T-helper 1 cell (primary cell): ENCODE measurements at places on chromosomes 16 and 17.
A peak's percentile ranks its signal among the peaks of the same experiment; 100 is the strongest.

DNA sequence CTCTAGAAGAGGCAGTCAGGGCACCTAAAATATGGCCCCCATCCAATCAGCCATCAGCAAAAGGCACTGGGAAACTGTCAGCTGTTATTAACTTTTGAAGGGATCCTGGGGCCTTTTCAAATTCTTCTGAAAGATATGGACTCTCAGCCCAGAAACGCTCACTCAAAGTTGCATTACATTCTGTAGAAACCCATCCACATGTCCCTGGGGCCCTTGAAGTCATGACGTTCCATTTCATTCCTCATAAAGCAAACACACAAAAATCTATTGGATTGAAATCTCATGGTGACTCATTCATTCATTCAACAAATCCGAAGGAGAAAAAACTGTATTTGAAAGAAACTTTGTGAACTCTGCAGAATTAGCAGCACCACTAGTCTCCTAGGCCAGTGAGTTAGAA, 215.3 kb downstream of the C16orf95 start:
- no peak for DNase-seq

- DNase-seq: peak; percentile 44
These were observed 5.9 kb upstream of the XYLT1 start for GRCh38 chr16:17476414-17477259.

DNA sequence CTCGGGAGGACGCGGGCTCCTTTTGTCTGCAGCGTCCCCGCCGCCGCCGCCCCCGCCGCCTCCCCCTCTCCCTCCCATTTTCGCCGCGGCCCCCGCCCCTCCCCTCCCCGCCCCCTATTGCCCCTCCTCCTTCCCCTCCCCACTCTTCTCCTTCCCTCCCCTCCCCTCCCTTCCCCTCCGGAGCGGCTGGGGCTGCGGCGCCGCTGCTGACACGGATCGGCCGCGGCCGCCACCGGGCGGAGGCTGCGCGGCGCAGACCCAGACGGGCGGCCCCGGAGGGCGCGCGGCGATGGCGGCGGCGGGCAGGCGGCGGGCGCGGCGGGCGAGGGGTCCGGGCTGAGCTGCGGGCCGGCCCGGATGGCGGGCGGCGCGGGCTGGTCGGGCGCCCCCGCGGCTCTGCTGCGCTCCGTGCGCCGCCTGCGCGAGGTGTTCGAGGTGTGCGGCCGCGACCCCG, at the start of gene RAB11FIP4:
Gene RAB11FIP4 (plus strand): TSS at position 180 of the 454 bp plus-strand sequence. CDS start 178 bp downstream, at position 358.
- DNase-seq: no peak

- no peak for DNase-seq
These were observed 265.4 kb upstream of the FOXF1 start for GRCh38 chr16:86244936-86245335.

GRCh38 chr16:17817260-17817659, 346.5 kb upstream of the XYLT1 start:
- DNase-seq: no peak

- DNase-seq: no peak
These were observed 23.0 kb downstream of the SPPL2C start for GRCh38 chr17:45867702-45868101.

- DNase-seq: no peak
These were observed 24.7 kb upstream of the PPM1E start for GRCh38 chr17:58730937-58731336.

GRCh38 chr16:60755907-60756306, 1280.3 kb downstream of the CDH8 start:
- no peak for DNase-seq

DNA sequence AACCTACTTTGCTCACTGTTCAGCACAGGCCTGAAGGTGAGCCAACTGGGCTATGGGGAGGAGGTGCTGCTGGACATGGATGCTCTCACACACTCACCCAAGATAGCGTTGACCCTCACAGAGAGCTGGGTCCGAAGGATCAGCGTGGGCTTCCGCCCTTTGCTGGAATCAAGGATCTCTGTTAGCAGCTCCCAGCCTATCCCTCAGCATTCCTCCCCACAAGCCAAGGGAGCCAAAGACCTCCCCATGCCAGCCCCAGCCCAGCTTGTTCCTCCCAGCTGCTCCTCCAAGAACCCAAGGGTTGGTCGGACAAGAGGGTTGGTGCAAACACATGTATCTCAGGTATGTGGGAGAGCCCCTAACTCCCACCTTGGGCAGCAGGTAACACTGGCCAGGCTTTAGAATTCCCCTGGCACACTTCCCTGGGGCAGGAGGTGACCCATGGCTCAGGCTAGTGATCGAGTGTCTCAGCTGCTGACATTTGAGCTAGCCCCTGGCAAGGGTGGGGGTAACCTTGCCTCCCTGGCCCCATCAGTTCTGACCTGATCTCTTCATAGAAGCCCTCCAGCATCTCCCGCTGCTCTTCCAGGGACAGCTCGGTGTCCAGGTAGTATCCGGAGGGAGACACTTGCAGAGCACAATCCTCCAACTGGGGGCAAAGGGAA, 8.3 kb downstream of the FHOD1 start:
- no peak for DNase-seq

GRCh38 chr17:2027528-2028233, 2.3 kb upstream of the DPH1 start:
- no peak for DNase-seq

DNA sequence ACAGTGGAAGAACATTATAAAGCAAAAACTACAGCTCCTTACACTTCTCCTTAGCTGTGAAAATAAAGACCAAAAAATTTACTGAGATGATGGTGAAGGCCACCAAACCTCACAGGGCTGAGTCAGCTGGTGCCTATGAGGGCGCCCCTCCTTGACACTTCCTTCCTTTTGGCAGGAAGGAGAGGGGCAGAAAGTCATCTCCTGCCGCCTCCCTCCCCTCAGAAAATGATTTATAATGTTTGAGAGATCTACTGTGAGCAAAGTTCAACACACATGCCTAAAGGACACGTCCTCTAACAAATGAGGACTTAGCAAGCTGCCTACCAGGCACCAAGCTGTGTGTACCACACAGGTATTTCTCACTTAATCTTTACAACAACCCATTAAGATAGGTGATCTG, 245.7 kb downstream of the PRKCA start:
- peak; percentile 81 for DNase-seq

- DNase-seq: no peak
These were observed 82.1 kb downstream of the BCAS3 start for GRCh38 chr17:60759756-60760155.

- DNase-seq: no peak
These were observed 2.0 kb upstream of the ABR start for GRCh38 chr17:1181753-1182137.

- no peak for DNase-seq
These were observed 4.2 kb downstream of the GIT1 start for GRCh38 chr17:29585080-29585751.

- DNase-seq: no peak
These were observed 256.4 kb upstream of the IRX3 start for GRCh38 chr16:54542805-54543505.

- no peak for DNase-seq
These were observed at the start of gene PRSS8 for GRCh38 chr16:31135535-31136286. PRSS8 (minus strand) TSS chr16:31135727; CDS start chr16:31135498, 229 bp downstream.

DNA sequence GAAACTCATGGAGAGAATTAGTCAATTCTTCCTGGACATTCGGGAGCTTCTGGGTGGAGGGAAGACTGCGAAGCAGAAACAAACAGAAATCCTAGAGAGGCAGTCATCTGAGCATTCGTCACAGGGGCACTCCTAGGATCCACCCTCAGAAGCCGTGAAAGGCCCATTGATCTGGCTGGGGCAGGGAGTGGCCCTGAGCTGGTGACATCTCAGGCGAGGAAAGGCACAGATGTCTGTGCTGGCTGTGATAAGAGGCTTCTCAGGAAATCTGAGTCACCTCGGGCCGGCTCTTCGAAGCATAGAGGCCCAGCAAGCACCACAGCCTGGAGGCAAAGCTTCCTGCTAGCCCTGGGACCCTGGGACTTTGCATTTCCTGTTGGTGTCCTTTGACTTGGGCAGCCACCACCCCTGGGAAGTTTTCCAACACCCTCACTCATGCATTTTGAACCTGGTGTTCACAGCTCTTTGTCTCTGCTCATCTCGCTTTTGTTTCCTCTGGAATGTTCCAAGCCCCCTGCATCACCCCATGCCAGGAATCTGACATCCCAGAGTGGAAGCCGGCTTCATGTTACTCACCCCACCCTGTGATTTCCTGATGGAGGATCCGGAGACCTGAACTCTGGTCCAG, 23.3 kb upstream of the CDRT4 start:
- DNase-seq: no peak

DNA sequence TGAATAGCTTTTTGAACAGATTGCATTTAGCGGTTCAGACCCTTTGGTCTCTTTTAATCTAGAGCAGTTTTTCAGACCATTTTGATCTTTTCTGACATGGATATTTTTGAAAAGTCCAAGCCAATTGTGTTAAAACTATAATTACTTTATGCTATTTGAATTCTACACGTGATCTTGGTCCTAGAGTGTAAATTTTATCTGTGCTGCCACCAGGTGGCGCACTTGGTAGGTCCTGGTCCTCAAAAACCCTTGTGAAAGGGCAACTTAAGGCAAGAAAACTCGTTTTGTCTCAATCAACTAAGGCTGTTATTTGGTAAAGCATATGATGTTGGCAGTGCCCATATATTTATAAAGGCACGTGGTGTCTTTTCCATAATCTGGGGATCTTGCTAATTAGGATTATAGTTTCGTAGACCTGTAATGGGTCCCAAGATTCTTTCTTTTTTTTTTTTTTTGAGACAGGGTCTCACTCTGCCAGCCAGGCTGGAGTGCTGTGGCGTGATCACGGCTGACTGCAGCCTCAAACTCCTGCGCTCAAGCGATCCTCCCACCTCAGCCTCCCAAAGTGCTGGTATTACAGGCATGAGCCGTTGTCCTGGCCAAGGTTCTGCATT, 43.9 kb upstream of the TEX2 start:
- DNase-seq: peak; percentile 36

GRCh38 chr16:24344784-24345183, 88.6 kb downstream of the CACNG3 start:
- no peak for DNase-seq

DNA sequence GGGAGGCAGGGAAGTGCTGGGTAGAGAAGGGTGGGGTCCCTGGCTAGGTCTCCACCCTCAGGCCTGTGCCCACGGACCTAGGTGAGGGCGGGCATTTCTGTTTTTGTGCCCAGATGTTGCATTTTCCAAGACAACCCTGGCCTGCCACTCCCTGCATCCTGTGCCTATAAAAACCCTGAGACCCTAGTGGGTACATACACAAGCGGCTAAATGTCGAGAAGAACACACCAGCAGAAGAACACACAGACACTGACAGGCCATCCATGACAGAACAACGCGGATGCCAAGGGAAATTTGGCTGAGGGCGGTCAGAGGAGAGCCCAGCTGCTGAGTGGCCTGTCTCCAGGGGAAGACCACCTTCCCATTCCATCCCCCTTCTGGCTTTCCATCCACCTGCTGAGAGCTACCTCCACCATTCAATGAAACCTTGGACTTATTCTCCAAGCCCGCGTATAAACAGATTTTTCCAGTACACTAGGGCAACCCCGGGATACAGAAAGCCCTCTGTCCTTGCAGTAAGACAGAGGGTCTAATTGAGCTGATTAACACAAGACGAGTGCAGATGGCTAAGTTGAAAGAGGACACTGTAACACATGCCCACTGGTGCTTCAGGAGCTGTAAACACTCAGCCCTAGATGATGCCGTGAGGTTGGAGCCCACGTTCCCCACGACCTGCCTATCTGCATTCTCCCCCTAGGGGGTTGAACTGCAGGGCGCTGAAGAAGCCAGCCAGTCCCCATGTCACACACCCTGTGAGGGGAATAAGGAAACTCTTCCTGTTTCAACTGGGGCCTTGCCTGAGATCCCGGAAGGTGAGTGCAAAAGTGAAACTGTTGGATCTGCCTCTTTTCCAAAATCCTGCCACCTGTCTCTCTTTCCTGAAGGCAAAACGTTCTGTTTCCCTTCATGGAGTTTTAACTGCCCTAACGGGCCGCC, 147.2 kb upstream of the COX10 start:
- no peak for DNase-seq

GRCh38 chr17:51795401-51795800, 363.1 kb downstream of the CA10 start:
- DNase-seq: no peak

DNA sequence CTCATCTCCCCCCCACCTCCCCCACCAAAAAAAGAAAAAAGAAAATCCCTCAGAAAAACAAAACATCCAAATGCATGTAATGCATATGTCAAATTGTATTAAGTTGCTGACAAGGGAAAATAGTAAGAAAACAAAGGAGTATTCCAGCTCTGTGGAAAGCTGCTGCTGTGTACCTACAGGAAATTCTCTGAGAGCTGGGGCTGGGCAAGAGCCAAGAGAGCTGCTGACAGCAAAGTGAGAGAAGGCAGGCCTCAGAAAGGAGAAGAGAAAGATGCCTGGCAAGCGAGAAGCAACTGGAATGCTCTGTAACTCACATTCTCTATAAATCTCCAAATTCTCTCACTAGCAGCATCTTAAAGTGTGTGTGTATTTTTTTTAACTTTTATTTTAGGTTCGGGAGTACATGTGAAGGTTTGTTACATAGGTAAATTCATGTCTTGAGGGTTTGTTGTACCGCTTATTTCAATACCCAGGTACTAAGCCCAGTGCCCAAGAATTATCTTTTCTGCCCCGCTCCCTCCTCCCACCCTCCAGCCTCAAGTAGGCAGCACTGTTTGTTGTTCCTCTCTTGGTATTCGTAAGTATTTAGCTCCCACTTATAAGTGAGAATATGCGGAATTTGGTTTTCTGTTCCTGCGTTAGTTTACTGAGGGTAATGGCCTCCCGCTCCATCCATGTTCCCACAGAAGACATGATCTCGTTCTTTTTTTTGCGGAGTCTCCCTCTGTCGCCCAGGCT, 24.4 kb downstream of the CNTROB start:
- DNase-seq: no peak

DNA sequence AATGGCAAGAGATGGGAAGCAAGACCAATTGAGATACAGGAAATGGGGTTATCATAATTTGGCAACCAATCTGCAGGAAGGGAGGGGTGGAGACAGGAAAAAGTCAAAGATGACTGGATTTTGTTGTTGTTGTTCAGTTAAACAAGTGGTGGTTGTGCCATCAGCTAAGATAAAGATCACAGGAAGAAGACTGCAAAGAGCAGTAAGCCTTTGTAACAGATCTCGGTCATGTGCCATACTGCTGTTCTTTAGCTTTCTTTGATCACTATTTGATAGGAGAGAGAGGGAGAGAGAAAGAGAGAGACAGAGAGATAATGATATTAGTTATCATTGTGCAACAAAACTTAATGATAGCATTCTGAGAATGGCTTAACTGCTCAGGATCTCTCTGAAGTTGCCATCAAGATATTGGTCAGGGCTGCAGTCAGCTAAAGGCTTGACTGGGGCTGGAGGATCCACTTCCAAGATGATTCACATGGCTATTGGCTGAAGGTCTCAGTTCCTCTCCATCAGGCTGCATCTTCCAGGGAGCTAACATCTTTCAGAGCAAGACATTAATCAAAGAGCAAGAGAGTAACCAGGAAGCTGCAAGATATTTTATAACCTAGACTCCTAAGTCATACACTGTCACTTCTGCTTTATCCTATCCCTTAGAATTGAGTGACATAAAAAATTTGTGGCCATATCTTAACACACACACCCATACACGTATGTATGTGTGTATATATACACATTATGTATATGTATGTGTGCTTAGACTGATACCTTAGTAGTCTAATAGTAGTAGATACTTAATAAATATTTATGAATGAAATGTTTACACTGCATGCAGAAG, 405.0 kb downstream of the SHISA9 start:
- DNase-seq: no peak

- no peak for DNase-seq
These were observed 1.1 kb upstream of the EMP2 start for GRCh38 chr16:10581507-10581906.
